ENCODE measurements at places on chromosomes 1 and 21. TPM values are rescaled to one million over a fixed set of nuclear protein-coding genes. Genes with fewer than 3 reads are reported as not detected.
A peak's percentile ranks its signal among the peaks of the same experiment; 100 is the strongest.

- no peaks in the 10 kb centered on the region for H3K4me1 ChIP-seq
- no peak overlapping the region for H3K27ac ChIP-seq
- H3K4me3 ChIP-seq = no peak overlapping the region
- DNase-seq = no peak
- H3K36me3 ChIP-seq = no peaks in the 10 kb centered on the region
Observed at GRCh38 chr21:20703112-20703767, 295.0 kb upstream of the NCAM2 start.

DNA sequence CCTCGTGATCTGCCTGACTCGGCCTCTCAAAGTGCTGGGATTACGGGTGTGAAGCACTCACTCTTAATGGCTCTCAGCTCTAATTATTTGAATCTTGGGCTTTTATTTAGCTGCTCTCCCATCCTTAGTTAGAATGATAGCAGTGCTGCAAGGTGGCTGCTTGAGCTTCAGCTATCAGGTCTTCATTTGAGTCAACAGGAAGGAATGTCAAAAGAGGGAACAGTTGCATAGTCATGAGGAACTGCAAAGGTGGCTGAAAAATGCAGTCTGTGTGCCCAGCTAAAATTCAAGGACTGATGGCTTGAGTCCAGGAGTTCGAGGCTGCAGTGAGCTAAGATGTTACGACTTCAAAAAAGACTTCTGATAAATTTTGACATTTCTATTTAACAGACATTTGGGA, 55.6 kb downstream of the UCK2 start:
- no peaks in the 10 kb centered on the region for H3K27me3 ChIP-seq
- no peak for DNase-seq
- peak overlapping the region; percentile 62 for H3K27ac ChIP-seq
- peaks cover 6% of the 10 kb centered on the region for H3K36me3 ChIP-seq
- H3K4me3 ChIP-seq = no peak overlapping the region

GRCh38 chr21:42405064-42406013, 1.6 kb downstream of the UBASH3A start:
- DNase-seq = no peak
- no peaks in the 10 kb centered on the region for H3K4me1 ChIP-seq
- no peaks in the 10 kb centered on the region for H3K27me3 ChIP-seq
- no peak overlapping the region for H3K27ac ChIP-seq
- H3K36me3 ChIP-seq = no peaks in the 10 kb centered on the region

PRKCZ gene
- total RNA-seq = 57.7 TPM

KCNAB2 gene
- total RNA-seq = 22.9 TPM

SPATA46 gene
- total RNA-seq = not detected
